ENCODE measurements at places on chromosomes 3 and 15.

DNA sequence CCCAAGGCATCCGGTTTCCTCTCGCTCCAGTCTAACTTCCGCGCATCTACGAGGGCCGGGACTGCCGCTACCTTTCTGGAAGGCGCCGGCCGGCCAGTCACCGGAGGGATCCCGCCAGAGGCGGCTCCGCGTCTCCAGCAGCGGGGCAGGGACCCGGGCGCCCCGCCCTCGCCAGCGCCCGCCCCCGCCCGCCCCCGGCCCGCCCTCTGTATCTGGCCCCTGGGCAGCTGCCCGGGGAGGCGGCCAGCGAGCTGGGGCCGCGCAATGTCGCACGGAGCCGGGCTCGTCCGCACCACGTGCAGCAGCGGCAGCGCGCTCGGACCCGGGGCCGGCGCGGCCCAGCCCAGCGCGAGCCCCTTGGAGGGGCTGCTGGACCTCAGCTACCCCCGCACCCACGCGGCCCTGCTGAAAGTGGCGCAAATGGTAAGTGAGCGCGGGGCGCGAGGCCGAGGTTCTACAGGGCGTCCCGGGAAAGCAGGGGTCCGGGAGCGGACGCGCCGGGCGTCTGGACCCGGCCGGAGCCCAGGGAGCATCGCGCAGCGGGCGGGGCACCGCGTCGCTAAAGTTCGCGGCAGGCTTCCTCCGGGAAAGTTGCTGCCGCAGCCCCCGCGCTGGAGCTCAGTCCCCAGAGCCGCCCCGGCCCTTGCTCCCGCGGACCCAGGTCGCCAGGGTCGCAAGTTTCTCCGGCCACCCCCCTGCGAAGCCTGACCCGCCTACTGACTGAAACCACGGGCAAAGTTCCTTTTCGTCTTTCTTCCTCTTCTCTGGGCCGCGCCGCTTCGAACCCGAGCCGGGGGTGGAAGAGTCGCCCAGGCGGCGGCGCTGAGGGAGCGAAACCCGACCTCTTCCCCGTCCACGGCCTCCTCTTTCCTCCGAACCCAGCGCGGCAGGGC, at the start of gene CMTM7:
Gene CMTM7 (plus strand): TSS at position 211 of the 893 bp plus-strand sequence. CDS start 54 bp downstream, at position 265.
- DNase-seq, result peak; percentile 22

DNA sequence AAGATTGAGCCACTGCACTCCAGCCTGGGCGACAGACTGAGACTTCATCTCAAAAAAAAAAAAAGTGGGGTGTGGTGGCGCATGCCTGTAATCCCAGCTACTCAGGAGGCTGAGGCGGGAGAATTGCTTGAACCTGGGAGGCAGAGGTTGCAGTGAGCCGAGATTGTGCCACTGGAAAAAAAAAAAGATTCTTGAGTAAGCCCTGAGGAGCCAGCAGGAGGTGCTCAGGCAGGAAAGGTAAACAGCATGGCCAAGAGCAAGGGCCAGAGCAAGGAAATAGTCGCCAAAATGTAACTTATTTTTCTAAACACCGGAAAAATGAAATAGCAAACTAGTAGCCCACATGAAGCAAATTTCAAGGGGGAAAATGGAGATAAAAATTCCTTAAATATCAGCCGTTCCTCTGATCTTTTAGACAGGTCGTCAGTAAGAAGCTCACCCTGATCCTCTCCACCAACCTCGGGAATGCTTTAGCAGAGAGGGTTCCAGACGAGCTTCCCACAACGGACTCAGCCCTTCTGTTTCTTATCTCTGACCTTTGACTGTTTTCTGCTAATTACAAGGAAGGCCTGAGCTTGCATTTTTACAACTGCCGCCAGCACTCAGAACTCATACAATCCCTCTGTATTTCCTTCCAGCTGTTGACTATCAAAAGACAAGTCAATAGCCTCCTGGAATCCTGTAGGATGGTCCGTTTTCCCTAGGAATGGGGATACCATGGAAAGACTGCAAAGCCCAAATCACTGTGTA, 45.0 kb upstream of the AKAP13 start:
- DNase-seq, result no peak

DNA sequence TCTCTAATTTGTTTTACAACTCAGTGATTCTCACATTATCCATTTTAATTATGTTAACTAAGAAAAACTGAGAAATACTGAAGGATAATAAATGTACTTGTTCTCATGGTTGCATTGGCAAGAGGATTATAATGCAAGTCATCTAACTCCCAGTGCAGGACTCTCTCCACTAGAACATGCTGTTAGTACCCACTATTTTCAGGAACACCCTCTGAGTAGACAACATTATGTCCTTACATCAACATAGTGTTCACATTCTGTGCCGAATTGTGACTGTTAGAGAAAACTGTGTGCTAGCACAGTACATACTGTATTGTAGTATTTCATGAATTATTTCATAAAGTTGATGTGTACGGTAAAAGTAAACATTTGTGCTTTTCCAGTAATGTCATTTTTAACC, 80.1 kb downstream of the LEKR1 start:
- DNase-seq, result no peak

DNA sequence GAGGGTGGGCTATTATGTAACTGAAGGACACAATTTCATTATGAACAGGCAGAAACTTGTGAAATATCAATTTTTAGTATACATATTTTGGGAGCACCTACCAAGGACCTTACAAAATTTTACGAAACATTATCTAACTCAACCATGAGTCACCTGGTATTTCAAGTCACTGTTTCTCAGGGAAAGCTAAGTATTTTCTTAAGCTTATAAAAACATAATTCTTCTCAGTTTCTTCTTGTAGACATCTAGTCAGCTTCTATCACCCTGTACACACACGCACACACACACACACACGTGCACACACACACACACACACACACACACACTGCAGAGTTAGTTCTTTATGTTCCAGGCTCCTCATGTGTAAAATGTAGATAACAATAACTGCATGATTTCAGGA, 658.3 kb downstream of the TUSC7 start:
- no peak for DNase-seq

GRCh38 chr3:140522653-140523380, 155.0 kb upstream of the TRIM42 start:
- no peak for DNase-seq

GRCh38 chr3:112740835-112741234, 99.9 kb upstream of the CCDC80 start:
- no peak for DNase-seq

- DNase-seq, result peak; percentile 66
Measured at GRCh38 chr3:15300323-15301078, 31.9 kb downstream of the SH3BP5 start.

- DNase-seq, result no peak
Measured at GRCh38 chr15:28106294-28107110, 7.4 kb upstream of the OCA2 start.

DNA sequence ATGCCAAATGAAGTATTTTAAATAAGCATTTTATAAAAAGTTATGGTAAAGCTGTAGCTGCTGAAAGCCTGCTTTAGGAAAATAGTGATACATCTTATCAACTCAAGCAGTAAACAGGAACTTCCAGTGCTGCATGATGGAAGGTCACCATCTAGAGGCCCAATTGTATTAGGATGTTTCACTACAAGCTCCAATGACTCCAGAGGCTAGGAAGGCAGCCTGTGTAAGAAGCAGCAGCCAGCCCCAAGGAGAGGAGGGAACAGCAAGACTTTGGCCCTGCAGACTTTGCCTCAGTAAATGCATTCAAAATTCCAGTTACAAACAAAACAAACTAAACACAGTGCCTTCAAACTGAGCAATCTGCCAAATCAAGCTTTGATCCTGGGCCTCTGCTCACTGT, 32.1 kb downstream of the ILDR1 start:
- no peak for DNase-seq

DNA sequence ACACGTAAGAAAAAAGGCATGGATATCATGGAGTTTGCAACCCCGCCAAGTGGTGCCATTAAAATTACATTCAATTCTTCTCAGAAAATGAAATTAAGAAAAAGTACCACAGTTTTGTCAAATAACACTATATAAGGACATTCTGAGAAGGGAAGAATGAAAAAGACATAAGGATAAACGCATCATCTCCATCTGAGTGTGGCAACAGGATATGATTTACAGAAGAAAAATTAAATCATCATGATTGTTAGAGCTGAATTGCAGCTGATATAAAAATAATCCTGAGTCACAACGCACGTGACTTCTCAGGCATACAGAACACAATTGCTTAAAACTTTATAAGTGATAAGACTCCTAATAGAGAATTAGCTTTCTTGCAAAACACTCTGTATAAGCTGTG, 133.8 kb downstream of the GREM1 start:
- no peak for DNase-seq

- peak; percentile 18 for DNase-seq
Measured at GRCh38 chr15:29141308-29142128, 128.1 kb downstream of the NSMCE3 start.

DNA sequence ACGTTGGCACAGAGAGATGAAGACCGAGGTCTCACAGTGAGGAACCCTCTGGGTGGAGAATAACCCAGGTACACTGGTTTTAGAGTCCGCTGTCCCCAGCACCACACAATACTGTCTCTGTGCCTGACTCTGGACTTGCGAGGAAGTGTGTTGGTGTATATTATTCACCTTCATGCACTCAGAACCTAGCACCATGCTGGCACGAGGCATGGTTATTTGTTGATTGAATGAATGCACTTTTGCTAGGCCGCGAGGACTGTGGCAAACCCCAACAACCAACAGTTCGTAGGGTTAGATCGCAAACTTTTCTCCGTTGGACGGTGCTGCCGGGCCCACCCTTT, 484 bp upstream of the C3orf52 start:
- no peak for DNase-seq

GRCh38 chr3:70256566-70256965, 55.9 kb downstream of the MDFIC2 start:
- no peak for DNase-seq

DNA sequence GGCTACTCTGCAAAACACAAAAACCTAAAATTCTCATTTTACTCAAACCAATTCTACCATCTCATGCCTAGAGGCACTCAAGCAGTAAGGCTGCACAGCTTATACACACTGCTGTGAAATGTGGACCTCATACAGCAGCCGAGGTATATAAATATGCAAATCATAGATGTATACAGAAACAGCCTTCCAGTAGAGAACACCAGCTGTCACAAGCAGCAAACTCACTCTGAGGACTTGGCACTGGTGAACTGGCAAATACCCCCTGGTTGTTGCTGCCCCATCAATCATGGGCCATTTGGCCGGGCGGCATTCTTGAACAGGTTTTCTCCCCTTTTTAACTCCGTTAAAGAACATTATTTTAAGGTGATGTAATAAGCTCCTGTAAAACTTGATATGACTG, 378.0 kb downstream of the LSAMP start:
- no peak for DNase-seq

DNA sequence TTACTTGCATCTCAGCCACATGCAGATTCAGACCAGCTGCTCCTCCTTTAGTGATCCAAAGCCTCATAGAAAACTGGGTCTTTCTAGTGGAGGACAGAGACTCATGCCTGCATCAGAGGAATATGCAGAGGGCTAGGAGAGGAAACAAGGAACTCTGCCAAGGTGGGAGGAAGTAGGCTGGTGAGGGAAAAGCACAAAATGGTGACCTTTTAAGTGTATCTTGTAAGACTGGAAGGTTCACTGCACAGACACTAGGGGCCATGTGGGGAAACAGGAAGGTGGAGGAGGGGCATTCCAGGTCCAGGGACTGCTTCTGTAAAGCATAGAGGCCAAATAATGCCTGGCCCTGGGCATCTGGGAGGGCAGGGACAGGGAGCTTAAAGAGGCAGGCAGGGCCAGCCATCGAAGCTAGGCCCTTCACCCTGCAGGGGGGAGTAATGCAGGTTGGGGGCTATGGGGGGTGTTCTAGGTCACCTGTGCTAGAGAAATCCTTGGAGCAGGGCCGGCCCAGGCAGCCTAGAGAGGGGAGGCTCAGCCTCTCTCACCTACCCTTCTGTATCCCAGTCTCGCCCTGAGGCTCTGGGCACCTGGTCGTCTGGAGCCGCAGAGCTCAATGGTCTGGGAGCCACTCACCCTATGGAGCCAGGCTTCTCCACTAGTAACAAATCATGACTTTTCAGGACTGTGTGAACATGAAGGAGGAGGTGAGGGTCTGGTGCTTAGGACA, 117.7 kb downstream of the DNAJB8 start:
- DNase-seq, result no peak

DNA sequence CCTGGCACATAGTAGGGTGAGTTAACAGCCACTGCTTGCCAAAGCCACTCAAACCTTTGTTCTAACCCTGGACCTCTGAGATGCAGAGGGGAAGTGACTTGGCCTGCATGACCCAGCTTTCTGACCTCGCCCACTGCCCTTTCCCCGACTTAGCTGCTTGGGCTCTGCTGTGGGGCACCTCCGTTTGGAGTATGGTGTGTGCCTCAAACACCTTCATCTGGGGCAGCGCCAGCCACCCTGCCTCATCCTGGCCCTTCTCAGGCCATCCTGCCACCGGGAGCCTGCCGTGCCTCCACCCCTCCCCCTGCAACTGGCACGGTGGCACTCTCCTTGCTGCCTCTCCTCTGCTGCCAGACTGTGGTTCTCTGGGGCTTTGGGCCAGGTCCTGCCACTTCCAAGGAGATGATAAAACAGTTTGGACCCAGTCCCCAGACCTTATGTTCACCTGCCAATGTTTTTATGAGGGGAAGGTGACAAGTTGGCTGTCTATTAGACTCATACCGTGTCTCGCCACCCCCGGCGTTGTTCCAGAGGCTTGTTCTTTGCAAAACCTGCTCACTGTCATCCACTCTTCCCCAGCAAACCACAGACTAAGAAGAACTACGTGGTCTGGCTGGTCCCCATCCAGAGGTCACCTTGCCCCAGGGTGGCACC, 32.2 kb downstream of the SLC6A6 start:
- no peak for DNase-seq

GRCh38 chr15:78998526-78998925, 53.7 kb upstream of the CTSH start:
- no peak for DNase-seq

DNA sequence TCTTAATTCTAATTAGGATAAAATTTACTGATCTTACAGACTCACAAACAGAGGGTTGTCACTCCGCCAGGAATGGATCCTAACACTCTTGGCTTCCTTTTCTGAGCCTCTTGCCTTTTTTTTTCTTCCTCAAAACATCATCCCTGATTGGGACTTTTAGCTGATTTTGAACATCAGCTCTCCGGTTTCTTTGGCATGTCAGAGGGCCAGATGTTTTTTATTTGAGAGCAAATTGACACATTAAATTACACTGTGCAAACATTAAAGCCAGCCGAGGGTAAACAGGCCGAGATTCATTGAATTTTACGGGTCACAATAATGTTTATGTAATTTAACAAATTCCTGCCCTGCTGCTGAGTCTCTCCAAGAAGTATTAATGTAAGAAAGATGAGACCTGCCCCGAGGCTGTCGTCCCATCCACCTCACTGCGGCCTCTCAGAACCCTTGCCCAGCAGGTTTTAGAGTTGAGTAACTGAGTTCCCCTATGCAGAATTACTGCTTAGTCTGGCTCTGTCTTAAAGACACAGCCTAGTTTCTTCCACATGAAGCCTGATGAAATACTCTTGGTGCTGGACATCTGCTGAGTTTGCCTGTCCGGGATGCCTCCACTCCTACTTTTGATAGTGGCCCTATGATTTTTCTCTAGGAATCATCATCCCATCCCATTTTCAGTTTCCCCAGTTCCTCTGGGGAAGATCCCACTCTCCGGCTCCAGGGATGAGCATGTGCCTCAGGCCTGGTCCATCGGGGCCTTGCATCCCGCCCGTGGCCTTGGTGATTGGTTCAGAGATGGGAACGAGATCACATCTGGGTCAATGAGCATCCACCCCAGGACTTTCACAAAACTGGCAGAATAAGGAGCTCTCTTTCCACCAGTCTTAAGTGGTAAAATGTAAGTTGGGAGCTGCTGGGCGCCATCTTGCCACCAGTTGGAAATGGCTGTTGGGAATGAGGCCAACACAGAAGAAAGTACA, 226.6 kb upstream of the TLE3 start:
- DNase-seq, result no peak

Measured in kidney glomerular epithelial cell (primary cell).